ENCODE measurements at places on chromosomes 12 and 14.
A peak's percentile ranks its signal among the peaks of the same experiment; 100 is the strongest.

DNA sequence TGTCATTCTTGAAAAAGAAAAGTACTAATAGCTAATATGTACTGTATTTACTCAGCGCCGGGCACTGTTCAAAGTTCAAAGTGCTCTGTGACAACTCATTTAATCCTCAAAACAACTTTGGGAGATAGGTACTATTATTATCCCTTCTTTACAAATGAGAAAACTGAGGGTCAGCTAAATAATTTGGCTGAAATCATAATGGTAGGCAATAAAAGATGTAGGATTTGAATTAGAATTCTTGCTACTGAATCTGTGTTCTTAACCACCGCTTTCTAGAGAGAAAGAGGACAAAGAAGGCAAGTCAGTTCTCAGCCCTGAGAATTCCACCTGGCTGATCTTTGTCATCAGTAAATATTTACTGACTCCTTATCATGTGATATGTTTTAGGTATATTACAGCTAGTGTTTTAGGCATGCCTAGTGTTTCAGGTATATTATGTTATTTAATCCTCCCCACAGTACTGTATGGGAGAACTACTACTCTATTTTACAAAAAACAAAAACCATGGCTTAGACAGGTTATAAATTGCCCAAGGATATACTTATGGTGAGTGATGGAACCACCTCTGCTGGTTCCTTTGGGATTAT, 205.7 kb upstream of the GZMB start:
- DNase-seq = no peak

GRCh38 chr12:14959463-14959862, 1.9 kb downstream of the ARHGDIB start:
- DNase-seq = no peak

- no peak for DNase-seq
Measured at GRCh38 chr12:113224955-113225354, 3.7 kb downstream of the TPCN1 start.

DNA sequence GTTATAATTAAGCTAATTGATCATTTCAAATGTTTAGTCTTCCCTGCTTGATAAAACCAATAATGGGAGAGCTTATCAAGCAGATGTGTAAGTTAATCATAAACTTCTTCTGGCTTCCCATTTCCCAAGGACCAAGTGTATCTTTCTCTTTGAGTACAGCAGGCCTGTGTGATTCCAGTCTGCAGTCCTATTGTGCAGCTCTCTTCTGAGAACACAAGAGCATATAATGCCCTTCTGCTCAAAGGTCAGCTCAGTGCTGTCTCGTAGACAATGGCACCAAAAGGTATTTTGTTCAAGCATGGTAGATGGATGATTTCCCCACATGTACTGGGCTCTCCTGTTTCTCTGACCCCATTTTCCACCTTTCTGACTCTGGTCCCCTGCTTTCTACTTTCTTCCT, 101.8 kb upstream of the DYRK2 start:
- DNase-seq = no peak

- no peak for DNase-seq
Measured at GRCh38 chr12:102479099-102479885, 1.1 kb downstream of the IGF1 start.

DNA sequence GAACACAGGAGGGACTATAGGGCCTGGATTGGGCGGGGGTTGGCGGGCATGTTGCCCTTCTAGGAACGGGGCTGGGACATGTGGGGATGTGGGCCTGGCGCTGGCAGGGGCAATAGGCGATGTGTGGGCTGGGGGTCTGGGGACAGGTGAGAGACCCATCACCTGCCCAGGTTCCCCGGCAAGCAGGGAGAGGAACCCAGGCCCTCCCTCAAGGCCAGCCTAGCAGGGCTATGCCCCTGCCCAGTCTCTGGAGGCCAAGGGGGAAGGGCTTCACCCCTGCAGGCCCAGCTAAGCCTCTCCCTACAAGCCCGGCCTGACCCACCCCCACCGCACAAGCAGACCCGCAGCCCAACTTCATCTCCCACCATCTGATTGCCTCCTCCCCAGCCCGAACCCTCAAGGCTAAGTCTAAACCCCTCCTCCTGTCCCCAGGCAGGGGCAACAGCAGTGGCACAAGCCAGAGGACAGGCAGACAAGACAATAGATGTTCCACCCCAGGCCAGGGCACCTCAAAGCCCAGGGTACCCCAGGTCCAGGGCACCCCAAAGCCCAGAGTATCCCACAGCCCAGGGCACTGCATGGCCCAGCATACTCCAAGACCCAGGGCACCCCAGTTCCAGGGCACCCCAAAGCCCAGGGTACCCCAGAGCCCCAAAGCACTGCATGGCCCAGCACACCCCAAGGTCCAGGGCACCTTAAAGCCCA, 6.5 kb downstream of the JAG2 start:
- DNase-seq = no peak

DNA sequence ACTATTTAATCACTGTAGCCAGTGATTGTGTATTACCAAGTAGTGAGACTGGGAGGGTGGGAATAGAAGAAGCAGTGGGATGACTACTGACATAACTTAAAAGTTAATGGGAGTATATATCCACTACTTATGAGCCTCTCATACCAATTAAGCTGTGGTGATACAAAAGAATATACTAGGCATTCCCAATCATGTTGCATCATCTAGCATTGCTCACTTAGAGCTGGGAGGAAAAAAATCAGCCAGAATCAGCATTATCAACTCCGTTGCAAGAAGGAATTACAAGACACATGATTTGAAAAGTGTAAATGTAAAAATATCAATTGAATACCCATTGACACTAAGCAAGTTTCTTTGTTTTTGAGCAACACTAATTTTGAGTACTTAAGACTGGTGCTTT, 745 bp upstream of the PPP1R36 start:
- no peak for DNase-seq

DNA sequence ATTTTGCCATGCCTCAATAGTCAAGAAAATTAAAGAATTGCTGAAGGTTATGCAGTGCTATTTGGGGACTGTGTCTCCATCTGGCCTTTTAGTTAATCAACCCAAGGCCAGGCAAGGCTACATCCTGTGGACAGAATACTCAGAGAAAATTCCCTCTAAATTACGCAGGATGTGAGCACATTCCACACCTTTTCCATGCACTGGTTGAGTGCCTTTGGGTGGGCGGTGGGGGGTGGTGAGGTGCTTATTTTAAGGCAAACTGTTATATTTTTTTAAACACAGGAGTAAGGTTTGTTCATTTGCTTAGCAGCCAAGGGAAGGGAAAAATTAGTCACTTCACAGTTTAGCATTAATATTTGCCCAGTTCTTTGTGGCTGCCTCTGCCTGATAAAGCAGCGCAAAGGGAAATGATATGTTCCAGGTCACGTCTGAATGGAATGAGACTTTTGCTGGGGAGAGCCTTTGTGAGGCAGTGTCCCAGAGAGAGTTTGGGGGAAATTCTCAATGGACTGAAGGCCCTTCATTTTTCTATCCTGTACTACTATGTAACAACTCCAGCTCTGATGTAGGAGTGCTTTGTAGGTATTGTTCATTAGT, 17.2 kb upstream of the KCNA5 start:
- DNase-seq = no peak

GRCh38 chr14:101040538-101041442, 137.3 kb upstream of the RTL1 start:
- DNase-seq = no peak

DNA sequence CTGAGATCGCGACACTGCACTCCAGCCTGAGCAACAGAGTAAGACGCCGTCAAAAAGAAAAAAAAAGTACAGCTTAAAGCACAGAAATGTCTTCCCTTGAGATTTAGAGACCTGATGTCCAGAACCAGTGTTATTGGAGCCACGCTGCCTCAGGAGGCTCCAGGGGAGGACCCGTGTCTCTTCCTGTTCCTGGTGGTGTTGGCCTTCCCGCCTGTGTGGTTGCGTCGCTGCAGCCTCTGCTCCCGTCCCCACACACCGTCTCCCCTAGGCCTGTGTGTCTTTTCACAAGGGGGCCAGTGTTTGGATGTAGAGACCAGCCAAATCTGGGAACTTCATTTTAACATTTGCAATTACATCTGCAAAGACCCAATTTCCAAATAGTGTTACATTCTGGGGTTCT, 8.6 kb upstream of the FBRSL1 start:
- DNase-seq = no peak

DNA sequence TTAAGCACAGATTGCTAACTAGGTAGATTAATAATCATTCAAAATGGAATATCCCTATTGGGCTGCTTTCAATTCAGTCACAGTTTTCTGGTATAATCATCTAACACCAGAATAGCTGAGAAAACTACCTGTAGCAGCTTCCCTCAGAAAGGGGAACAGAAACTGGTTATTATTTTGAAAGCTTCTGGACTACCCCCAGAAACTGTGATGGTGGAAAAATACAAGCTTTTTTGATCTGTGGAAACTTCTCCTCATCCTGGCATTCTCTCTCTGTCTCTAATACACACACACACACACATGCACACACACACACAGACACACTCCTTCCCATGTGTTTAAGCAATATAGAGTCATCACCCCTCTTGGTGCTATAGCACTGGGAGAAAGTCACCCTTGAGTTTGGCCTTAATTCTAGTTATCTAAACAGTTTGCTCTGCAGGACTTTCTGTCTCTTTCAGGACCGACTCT, 251.5 kb upstream of the LMO3 start:
- no peak for DNase-seq

GRCh38 chr14:104357689-104358527, 219.5 kb downstream of the KIF26A start:
- no peak for DNase-seq

GRCh38 chr12:15056218-15056617, 83.4 kb downstream of the PDE6H start:
- DNase-seq = no peak

GRCh38 chr12:6963016-6963731, 7.3 kb downstream of the PHB2 start:
- DNase-seq = no peak

DNA sequence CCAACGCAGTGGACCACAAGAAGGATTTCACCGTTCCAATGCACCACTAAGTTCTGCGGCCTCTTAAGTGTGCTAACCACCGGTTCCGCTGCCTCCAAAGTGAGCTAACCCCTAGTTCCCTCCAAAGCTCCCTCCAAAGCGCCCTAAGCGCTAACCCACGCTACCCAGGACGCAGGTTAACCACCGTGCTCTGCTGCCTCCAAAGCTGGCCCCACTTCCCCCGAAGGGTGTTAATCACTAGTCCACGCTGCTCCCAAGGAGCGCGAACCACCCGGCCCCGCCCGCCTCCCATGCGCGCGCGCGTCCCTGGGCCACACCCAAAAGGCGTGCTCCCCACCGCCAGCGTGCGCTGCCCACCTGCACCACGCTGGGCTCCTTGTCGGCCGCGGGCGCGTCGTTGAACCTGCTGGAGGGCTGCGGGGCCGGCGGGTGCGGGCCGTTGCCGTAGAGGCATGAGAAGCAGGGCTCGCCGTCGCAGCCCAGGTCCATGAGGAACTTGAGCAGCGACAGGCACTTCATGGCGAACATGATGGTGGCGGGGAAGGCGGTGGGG, 11.7 kb downstream of the FAM181A start:
- DNase-seq = no peak

- DNase-seq = peak; percentile 18
Measured at GRCh38 chr12:56931474-56931978, 2.7 kb downstream of the SDR9C7 start.

DNA sequence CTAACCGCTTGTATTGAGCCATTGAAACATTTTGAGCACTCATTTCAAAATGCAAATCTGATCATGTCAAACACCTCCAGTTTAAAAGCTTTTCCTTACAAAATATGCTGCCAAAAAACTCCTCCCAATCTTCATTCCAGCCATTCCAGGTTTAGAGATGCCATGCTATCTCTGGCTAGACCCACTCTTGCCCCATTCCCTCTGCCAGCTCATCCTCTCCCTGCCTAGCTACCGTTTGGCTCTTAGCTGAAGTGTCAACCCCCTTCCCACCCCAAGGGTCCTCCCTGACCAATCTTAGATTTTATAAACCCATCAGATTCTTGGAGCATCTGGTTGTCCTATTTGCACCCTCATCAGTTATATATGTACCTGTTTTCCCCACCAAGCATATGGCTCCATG, 75.0 kb downstream of the SCAF11 start:
- no peak for DNase-seq

- DNase-seq = no peak
Measured at GRCh38 chr12:22180705-22181104, 134.7 kb downstream of the CMAS start.

GRCh38 chr14:88616697-88617096, 53.9 kb downstream of the ZC3H14 start:
- DNase-seq = no peak

DNA sequence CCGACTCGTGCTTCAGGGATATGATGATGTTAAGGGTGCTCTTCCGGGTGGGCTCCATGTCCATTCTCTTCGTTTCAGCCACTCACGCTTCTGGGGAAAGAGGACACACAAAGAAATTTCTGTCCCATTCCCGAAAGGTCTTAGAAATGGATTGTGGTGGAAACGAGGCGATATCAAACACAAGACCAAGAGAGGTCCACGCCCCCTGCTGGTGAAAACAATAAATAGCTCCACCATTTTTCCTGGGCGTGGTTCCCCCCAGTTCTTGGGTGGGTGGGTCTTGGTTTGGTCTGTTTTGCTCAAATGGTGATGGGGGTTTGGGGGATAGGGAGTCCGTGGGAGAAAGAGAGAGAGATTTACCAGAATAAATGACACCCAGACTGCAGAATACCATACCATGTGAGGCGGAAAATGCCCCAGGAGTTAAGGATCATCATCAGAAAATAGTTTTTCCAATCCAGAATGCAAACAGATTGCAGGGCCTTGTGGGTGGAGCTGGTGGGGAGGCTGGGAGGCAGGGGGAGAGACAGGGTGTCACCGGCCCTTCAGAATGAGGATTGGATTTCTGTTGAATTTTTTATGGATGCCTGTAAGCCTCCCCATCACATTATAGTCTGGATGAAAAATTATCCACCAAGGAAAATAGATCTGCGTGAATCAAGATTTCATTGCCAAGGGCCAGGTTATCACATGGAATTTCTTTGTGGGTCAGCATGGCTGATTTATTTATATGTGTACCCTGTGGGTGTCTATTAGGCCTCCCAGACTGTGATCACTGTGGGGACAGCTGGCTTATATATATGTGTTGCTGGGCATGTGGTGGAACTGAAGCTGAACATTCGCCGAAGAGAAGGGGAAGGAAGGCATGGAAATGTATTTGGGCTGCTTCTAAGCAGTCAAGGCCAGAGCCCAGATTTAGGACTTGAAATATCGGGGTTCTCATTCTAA, 55.8 kb downstream of the SRRM4 start:
- peak; percentile 11 for DNase-seq

- DNase-seq = no peak
Measured at GRCh38 chr12:53965281-53966084, 7.4 kb upstream of the HOXC11 start.

DNA sequence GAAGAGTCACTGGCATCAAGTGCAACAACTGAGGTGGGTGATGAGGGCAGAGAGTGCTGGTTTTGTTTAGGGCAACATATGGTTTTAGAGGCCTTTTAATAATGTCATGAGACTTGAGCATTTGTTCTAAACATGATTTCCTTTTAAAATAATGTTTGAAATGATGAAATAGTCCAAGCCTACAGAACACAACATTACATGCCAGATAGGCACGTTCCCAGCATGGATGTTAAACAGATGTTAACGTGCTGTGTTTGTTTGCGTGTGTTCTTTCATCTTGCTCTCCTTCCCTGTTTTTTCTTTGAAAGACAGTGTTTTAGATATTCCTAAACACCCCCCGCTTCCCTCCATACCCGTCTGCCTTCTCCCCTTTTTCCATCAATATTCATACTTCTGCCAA, 82.3 kb downstream of the RGS6 start:
- DNase-seq = no peak

Data from activated CD4-positive, alpha-beta T cell treated with anti-CD3 and anti-CD28 coated beads, Interleukin-2, Interleukin-4, amounts not matched to agents 100 ng/mL and 50 ng/mL, durations not matched to agents 16 hours and 8 hours (primary cell).